ENCODE measurements at places on chromosomes 3 and 15. TPM values are rescaled to one million over a fixed set of nuclear protein-coding genes. Genes with fewer than 3 reads are reported as not detected.

DNA sequence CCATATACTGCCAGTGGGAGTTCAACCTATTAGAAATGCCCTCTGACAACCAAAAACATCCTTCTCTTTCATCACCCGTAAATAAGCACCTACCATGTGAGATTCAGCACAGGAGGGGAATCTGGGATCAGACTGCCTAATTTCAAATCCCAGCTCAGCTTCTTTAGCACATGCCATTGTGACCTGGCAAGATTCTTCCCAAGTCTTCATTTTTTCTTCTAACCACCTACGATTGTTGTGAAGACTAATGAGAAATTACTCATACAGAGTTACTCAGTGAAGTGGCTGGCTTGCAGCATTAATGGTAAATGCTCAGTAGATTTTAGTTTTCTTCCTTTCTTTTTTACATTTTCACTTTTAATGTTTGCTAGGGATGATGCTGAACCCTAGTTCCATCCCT is 176.7 kb downstream of the PDZRN3 start:
- H3K27me3 ChIP-seq = no peaks in the 10 kb centered on the region
- no peaks in the 10 kb centered on the region for H3K36me3 ChIP-seq
- H3K4me1 ChIP-seq = peaks cover 7% of the 10 kb centered on the region
- H3K4me3 ChIP-seq = no peak overlapping the region
- DNase-seq = no peak
- H3K27ac ChIP-seq = no peak overlapping the region

HERC2 gene
- total RNA-seq = 55.3 TPM

GRCh38 chr15:58159827-58160386 is 21.7 kb downstream of the AQP9 start:
- H3K27ac ChIP-seq = no peak overlapping the region
- H3K4me1 ChIP-seq = no peaks in the 10 kb centered on the region
- H3K4me3 ChIP-seq = no peak overlapping the region
- H3K27me3 ChIP-seq = no peaks in the 10 kb centered on the region

GRCh38 chr3:31885235-31885634 is 95.8 kb downstream of the OSBPL10 start:
- no peak overlapping the region for H3K27ac ChIP-seq
- H3K4me1 ChIP-seq = no peaks in the 10 kb centered on the region
- no peaks in the 10 kb centered on the region for H3K36me3 ChIP-seq
- no peak for DNase-seq

GRCh38 chr3:9168241-9168741 is 81.2 kb downstream of the SRGAP3 start:
- H3K4me3 ChIP-seq = no peak overlapping the region
- no peaks in the 10 kb centered on the region for H3K4me1 ChIP-seq
- no peaks in the 10 kb centered on the region for H3K27me3 ChIP-seq
- H3K27ac ChIP-seq = no peak overlapping the region

GRCh38 chr3:106018929-106019550 is 150.2 kb upstream of the CBLB start:
- H3K4me1 ChIP-seq = no peaks in the 10 kb centered on the region
- H3K27ac ChIP-seq = no peak overlapping the region
- no peak for DNase-seq
- H3K4me3 ChIP-seq = no peak overlapping the region
- H3K36me3 ChIP-seq = no peaks in the 10 kb centered on the region

DNA sequence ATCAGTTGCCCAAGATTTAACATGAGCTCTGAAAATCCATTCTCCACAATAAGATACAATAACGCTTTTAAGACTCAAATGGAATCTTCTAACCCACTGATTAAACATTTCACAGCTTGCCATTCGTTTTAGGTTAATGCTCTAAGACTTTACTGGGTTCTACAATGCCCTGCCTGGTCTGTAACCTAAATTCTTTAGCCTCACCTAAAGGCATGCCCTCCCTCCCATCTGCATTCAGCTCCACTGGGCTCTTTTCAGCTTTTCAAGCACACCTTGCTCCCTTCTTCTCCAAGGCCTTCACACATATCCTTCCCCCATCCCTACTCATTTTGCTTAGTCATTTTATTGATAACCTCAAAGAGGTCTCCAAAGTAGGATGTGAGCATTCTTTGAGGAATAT is 290.9 kb downstream of the LSAMP start:
- no peak overlapping the region for H3K4me3 ChIP-seq
- H3K36me3 ChIP-seq = no peaks in the 10 kb centered on the region
- H3K27ac ChIP-seq = no peak overlapping the region
- DNase-seq = no peak

ANXA2 gene
- 834 TPM for total RNA-seq

WDR73 gene
- 29.9 TPM for total RNA-seq

MCTP2 gene
- total RNA-seq = 36.1 TPM

DNA sequence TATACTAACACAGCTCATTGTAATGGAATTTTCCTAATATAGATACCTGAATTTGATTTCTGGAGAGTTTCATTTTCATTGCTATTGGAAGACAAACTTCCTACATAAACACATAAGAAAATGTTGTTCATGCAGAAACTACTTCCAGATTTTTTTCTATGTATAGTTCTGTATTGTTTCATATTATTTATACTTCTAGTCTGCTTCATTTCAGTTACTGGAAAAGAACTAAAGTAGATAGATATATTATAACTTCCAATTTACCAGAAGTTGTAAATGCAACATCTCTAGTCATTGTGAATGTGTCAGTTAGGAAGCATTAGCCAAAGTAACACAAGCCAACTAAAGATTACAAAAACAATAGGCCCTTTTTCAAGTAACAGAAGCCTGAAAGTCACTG is 147.3 kb upstream of the ZNF385D start:
- no peak overlapping the region for H3K27ac ChIP-seq
- no peaks in the 10 kb centered on the region for H3K36me3 ChIP-seq
- no peaks in the 10 kb centered on the region for H3K27me3 ChIP-seq
- no peaks in the 10 kb centered on the region for H3K4me1 ChIP-seq

IL5RA gene
- total RNA-seq = 5.6 TPM

PHC3 gene
- total RNA-seq = 89.9 TPM

DNA sequence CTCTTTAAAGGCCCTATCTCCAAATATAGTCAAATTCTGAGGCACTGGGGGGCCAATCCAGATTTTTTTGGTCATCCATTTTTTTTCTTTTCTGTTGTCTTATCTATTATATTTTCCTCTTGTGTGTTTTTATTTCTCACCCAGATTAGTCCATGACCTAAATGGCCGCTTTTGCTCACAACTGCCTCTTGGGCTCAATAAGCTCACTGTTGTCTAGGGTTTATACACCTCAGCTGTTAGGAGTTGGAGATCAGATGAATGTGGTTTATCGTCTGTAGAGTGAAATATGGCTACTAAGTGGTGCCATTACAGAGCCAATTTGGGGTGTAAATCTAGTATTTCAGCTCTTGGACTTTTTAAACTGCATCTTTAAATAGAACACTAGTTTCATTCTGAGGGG is 173.3 kb downstream of the GHSR start:
- H3K27ac ChIP-seq = no peak overlapping the region
- DNase-seq = no peak
- H3K36me3 ChIP-seq = peaks cover 6% of the 10 kb centered on the region
